Tibial nerve (tissue), 4 donors: ENCODE measurements at places on chromosomes 3 and 15. TPM values are rescaled to one million over a fixed set of nuclear protein-coding genes. Genes with fewer than 3 reads are reported as not detected.

- no peak for DNase-seq
Measured at GRCh38 chr3:76346690-76347089, 561.3 kb upstream of the ZNF717 start.

GRCh38 chr3:184316792-184317191 lies 2.4 kb downstream of the EIF4G1 start:
- no peak for DNase-seq

GRCh38 chr3:3551981-3552380 lies 247.2 kb upstream of the LRRN1 start:
- no peak for DNase-seq

DNA sequence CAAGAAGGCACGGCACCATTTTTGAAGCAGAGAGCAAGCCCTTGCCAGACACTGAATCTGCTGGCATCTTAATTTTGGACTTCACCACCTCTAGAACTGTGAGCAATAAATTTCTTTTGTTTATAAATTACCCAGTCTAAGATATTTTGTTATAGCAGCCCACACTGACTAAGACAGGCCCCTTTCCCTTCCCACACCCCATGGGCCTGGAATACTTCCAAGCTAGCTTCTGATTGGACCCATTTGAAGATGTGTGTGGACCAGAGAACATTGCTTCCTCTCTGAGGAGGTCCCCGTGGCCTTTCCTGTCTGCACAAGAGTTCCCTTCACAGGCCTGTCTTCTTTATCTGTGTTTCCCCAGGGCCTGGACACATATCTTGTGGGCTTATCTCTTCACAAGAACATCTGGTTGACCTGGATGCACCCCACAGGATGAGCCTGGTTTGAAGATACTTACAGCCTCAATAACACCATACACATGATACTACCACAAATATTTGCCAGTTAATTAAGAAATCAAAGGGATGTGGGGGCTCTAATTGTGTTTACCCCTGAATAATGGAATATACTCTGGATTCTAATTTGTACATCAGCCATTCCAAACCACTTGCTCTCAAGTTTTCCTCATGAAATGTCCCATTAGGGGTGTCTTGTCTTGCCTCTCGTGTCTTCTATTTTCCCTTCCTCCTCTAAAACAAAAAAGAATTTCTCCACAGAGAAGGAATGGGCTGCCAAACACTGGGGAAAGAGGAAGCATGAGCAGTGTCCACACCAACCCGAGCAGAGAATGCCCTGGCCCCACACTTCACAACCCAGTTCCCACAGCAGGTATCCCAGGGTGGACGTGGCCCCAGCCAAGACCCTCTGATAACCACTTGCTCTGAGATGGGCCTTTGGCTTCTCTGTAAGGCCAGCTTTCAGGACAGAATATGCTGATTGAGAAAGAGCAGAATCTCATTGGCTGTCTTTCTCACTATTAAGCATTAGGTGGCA lies 42.5 kb downstream of the GLB1 start:
- DNase-seq: no peak

ZNF80 gene
- not detected for total RNA-seq

DNA sequence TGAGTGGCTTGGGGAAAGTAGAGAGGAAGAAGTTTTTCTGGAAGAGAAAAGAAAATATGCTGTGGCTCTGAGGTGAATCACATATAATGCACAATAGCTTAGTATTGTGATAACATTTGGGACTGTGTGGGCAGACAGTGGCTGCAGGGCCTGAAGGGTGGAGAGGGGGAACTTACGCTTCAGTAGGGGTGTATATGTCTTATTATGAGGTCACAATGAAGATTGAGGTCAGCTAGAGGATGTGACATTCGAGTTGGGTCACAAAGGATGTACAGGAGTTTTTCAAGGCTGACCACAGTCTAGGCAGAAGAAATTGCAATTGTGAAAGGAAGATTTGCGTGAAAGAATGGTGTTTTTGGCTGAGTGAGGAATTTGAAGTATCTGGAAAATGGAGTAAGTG lies 414.8 kb downstream of the LPP start:
- DNase-seq: no peak
